ENCODE measurements at places on chromosomes 5 and 9. TPM values are rescaled to one million over a fixed set of nuclear protein-coding genes. Genes with fewer than 3 reads are reported as not detected.

DNA sequence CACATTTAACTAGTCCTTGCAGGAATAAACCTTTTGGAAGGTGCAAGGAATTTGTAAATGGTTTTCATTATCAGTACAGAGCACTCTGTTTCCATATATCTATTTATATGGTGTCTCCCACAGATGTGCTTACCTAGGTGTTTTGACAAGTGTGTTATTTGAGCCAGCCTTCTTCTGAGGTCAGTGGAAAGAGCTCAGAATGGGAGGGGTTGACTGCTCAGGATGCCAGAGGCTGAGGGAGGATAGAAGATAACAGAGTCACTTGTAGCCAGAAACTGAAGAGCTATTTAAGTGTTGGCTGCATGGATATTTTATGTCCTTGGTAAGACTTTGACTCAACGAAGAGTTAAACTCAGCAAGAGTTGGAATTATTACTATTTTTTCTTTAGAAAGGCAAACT lies 5.0 kb downstream of the CMYA5 start:
- no peaks in the 10 kb centered on the region for H3K4me1 ChIP-seq
- no peaks in the 10 kb centered on the region for H3K36me3 ChIP-seq
- H3K27ac ChIP-seq: no peak overlapping the region
- no peak for DNase-seq
- H3K4me3 ChIP-seq: no peak overlapping the region

- H3K27ac ChIP-seq: no peak overlapping the region
- no peaks in the 10 kb centered on the region for H3K4me1 ChIP-seq
- no peak overlapping the region for H3K4me3 ChIP-seq
- no peak for DNase-seq
- H3K27me3 ChIP-seq: no peaks in the 10 kb centered on the region
- no peaks in the 10 kb centered on the region for H3K36me3 ChIP-seq
Observed at GRCh38 chr5:178671602-178672144, 44.8 kb upstream of the CLK4 start.

DNA sequence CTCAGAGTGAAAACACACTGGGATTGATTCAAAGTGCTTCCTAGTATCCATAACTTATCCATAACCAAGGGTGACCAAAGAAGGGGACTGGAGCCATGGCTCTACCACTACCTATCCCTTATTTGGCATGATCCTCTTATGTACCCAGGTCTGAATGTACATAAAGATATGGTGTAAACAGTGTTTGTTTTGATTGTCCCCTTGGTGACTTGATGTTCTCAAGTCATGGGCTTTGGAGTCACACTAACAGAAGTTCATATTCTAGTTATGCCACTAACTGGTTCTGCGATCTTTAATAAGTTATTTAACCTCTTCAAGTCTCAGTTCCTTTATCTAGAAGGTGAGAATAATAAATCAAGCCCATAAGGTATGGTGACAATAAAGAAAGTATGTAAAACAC lies 283.4 kb upstream of the PTGER4 start:
- no peak overlapping the region for H3K4me3 ChIP-seq
- H3K27me3 ChIP-seq: no peaks in the 10 kb centered on the region
- H3K27ac ChIP-seq: no peak overlapping the region
- DNase-seq: no peak

- DNase-seq: no peak
- no peaks in the 10 kb centered on the region for H3K4me1 ChIP-seq
- no peak overlapping the region for H3K27ac ChIP-seq
- no peaks in the 10 kb centered on the region for H3K36me3 ChIP-seq
Observed at GRCh38 chr9:85586684-85587083, 155.1 kb downstream of the AGTPBP1 start.

DNA sequence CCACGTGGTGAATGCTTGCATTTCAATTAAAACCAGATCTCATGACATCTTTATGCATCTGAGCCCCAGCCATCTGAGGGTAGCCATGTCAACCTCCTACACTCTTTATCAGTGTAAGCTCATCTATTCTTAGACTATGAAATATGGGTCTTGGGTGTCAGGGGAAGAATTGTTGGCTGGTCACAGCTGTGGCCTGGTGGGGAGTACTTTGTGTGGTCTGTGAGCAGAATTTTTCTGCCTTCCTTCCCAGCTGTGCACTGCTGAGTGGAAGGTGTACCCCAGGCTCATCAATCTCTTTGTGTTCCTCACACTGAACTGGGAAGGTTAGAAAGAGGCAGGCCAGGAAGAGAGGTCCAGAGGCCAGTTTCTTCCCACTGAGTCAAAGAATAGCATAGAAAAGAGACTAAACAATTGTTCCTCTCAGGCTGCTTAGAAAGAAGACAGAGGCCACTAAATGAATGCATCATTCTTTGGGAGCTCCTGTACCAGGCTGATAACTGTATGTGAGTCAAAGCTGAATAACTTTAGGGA lies 202.7 kb upstream of the RGMB start:
- no peaks in the 10 kb centered on the region for H3K27me3 ChIP-seq
- no peak for DNase-seq
- H3K4me3 ChIP-seq: no peak overlapping the region
- H3K36me3 ChIP-seq: no peaks in the 10 kb centered on the region
- H3K4me1 ChIP-seq: no peaks in the 10 kb centered on the region

DNA sequence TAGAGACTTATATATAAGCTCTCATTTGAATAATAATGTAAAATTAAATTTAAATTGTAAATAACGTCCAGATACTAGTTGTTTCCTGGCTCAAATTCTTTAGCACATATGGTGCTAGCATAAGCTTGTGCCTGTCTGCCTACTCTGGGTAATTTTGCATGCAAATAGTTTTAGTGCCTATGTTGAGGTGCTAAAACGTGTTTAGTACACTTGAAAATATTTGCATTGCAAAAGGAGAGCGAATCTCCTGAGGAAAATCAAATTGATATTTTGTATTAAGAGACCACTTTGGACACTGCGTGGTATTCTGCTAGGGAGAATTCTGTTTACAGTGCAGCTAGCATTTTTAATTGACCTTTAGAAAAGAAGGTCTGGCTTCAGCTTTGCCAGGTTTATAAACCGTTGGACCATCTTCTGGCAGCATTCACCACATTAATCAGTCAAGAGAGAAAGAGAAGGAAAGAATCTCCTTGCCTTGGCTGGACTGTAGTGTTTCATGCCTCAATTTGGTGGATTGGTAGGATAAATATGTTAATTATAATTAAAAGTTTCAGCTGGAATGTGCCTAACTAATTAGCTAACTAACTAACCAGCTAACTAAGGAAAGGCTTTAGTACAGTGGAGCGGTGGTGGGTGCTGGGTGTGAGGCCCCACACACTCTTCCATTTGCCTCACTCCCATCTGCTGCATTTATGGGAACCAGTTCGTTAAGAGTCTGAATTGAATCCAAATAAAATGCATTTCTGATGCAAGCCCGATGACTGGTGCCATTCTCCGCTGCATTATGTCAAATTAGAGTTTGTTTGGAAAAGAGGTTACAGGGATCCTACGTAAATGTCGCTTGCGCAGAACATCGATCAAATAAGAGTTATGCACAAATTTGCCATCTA lies 150.1 kb upstream of the MPDZ start:
- H3K27me3 ChIP-seq: no peaks in the 10 kb centered on the region
- no peak overlapping the region for H3K4me3 ChIP-seq
- no peak overlapping the region for H3K27ac ChIP-seq

DNA sequence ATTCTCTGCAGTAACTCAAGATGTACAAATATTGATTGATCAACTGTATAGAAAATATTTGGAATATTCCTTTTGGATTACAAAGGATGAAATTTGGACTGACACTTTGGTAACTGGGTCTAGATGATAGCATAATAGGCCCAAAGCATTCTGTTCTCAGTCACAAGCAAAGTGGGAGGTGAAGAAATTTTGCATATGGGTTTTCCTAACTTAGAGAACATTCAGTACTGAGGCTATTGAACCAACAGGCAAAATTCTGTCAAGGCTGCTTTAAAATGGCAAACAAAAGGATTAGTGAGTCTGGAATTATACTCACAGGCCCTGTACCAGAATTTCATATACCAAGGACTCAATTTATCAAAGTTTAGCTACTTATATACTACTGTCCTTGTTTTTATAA lies 1020.6 kb downstream of the TLE4 start:
- H3K27me3 ChIP-seq: no peaks in the 10 kb centered on the region
- no peak for DNase-seq
- H3K27ac ChIP-seq: no peak overlapping the region

DNA sequence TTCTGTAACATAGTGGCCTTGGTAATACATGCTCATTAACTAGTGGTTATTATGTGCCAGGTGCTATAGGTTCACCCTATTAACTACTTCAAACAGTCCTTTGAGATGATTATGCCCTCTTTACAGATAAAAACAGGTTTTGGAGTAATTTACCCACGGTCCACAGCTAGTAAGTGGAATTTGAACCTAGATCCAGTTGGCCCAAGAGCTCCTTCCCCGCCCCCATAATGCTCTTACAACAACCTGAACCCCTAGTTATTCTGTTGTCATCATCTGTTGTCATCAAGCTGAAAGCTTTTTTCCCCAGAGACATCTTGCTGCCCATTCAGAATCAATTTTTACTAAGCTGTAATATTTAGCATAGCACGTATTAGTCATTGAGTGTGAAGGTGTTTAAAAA lies 23.2 kb downstream of the XPA start:
- H3K4me1 ChIP-seq: no peaks in the 10 kb centered on the region
- no peak for DNase-seq

GRCh38 chr5:104998169-104998568 lies 1435.6 kb upstream of the NUDT12 start:
- no peaks in the 10 kb centered on the region for H3K4me1 ChIP-seq
- H3K27ac ChIP-seq: no peak overlapping the region
- no peaks in the 10 kb centered on the region for H3K36me3 ChIP-seq
- no peak for DNase-seq
- H3K27me3 ChIP-seq: no peaks in the 10 kb centered on the region

DNA sequence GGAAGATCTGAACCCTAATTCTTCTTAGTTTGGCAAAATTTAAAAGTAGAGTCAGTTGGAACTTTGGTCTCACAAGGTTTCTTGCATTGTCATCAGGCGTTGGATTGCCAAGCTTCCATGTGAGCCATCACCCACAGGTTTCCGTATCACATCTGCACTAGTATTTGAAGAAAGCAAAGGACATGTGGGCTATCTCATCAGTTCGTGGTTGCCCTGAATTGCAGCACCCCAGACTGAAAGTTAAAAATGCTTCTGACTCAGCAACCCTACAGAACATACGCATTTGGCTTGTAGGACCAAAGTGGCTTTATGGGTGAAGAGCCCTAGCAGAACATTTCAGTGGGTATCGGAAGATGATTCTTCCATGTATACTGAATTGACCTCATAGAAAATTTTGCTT lies 358.0 kb downstream of the ENC1 start:
- no peaks in the 10 kb centered on the region for H3K4me1 ChIP-seq
- H3K4me3 ChIP-seq: no peak overlapping the region
- no peaks in the 10 kb centered on the region for H3K36me3 ChIP-seq
- no peaks in the 10 kb centered on the region for H3K27me3 ChIP-seq
- no peak for DNase-seq

DNA sequence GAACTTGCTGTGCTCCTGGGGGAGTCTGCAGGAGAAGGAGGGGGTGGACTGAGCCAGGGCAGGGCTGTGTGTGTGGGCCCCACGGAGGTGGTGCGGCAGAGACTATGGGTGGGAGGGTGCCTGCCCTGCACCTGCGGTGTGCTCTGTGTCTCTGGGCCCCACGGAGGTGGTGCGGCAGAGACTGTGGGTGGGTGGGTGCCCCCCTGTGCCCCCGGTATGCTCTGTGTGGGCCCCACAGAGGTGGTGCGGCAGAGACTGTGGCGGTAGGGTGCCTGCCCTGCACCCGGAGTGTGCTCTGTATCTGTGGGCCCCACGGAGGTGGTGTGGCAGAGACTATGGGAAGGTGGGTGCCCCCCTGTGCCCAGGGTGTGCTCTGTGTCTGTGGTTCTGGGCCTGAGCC lies 103.7 kb downstream of the EHMT1 start:
- no peak for DNase-seq
- H3K27ac ChIP-seq: no peak overlapping the region
- no peaks in the 10 kb centered on the region for H3K27me3 ChIP-seq
- peaks cover 4% of the 10 kb centered on the region for H3K36me3 ChIP-seq

DNA sequence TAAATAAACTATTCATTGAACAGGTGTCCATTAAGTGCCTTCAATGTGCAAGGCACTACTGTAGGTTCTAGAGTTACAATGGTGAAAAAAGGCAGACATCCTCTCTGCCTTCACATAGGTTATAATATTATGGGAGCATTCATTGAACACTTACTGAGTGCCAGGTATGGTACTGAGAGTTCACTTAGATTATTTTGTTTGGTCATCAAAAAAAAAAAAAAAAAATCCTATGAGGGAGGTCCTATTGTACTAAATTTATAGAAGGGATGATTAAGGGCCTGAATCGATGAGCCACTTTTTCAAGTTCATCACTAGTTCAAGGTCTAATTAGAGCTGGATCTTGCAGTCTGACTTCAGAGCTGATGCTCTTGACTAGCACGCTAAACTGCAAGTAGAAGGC lies 22.8 kb upstream of the PANK3 start:
- no peaks in the 10 kb centered on the region for H3K27me3 ChIP-seq
- no peaks in the 10 kb centered on the region for H3K36me3 ChIP-seq
- H3K27ac ChIP-seq: no peak overlapping the region
- DNase-seq: no peak

GRCh38 chr5:134132372-134133187 lies 18.1 kb downstream of the TCF7 start:
- no peak overlapping the region for H3K4me3 ChIP-seq
- peaks cover 11% of the 10 kb centered on the region for H3K36me3 ChIP-seq
- no peak for DNase-seq
- no peak overlapping the region for H3K27ac ChIP-seq
- no peaks in the 10 kb centered on the region for H3K27me3 ChIP-seq

- no peak overlapping the region for H3K27ac ChIP-seq
- H3K4me3 ChIP-seq: no peak overlapping the region
- H3K27me3 ChIP-seq: no peaks in the 10 kb centered on the region
- H3K36me3 ChIP-seq: no peaks in the 10 kb centered on the region
Observed at GRCh38 chr9:76932757-76933156, 26.8 kb upstream of the PRUNE2 start.

The SAXO1 gene
- polyA plus RNA-seq: 0.08 TPM

The ITK gene
- 0.30 TPM for polyA plus RNA-seq

The NAA35 gene
- polyA plus RNA-seq: 6.6 TPM

The MYOT gene
- 1.2 TPM for polyA plus RNA-seq

The TCERG1 gene
- 39.3 TPM for polyA plus RNA-seq

The FOXB2 gene
- polyA plus RNA-seq: not detected
